ENCODE measurements at places on chromosomes 12 and 14.

DNA sequence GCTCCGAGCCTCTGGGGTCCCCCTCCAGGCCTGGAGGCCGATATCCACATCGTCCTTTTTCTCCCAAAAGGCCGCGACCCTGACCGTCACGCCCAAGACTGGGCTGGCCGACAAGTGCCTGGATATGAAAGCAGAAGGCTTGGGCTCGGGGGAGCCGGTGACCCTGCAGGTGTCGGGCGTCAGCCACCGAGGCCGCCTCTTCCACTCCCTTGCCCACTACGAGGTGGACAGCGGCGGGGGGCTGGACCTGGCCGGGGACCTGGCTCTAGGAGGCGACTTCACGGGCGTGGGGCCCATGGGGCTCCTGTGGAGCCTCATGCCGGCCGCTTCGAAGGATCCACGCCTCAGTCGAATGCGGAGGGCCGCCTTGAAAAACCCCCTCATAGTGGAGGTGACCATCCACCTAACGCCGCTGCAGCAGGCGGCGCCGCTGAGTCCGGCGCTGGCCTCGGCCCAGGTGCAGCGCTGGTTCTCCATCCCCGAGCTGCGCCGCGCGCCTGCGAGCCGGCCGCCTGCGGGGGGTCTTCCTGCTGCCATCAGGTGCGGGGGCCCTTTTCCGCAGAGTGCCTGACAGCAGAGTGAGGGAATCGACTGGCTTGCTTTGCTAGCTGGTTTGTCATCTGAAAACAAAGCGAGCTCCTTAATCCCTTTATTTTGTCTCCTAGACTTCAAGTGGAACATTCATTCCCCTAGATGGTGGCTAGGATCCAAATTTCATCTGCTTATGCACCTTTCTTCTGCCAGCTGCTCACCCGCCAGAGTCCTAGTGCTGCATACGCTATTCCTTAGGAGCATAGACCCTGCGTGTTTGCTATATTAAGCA, 10.6 kb upstream of the DNAL1 start:
- DNase-seq: peak; percentile 74

- DNase-seq: no peak
Observed at GRCh38 chr14:22319526-22320361, 269.3 kb downstream of the DAD1 start.

DNA sequence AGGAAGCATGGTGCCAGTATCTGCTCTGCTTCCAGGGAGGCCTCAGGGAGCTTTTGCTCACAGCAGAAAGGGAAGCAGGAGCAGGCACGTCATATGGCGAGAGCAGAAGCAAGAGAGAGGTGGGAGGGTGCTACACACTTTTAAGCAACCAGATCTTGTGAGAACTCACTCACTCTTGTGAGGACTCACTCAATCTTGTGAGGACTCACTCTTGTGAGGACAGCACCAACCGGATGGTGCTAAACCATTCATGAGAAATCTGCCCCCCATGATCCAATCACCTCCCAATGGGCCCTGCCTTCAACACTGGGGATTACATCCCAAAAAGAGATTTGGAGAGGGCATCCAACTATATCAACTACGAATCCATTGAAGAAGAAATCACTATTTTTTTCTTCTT, 34.3 kb upstream of the LMNTD1 start:
- DNase-seq: no peak

- DNase-seq: no peak
Observed at GRCh38 chr12:64538121-64538520, 72.2 kb upstream of the RASSF3 start.

- no peak for DNase-seq
Observed at GRCh38 chr14:35072226-35072625, 26.2 kb downstream of the FAM177A1 start.

GRCh38 chr12:104354167-104354867, 50.8 kb downstream of the EID3 start:
- DNase-seq: no peak

DNA sequence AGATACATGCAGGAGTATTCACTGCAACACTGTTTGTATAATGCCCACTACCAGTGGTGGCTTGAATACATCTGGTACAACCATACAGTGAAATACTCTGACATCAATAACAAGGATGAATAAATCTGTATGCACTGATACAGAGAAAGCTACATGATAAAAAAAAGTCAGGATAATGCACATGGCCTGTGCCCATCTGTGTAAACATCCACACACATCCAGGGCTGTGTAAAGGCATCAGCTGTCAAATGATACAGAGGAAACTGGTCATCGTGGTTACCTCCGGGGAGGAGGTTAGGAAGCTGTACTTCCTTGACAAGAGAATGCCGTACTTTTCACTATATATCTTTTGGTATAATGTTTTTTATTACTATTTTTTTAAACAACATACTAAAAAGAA, 176.6 kb downstream of the FOXN3 start:
- no peak for DNase-seq

DNA sequence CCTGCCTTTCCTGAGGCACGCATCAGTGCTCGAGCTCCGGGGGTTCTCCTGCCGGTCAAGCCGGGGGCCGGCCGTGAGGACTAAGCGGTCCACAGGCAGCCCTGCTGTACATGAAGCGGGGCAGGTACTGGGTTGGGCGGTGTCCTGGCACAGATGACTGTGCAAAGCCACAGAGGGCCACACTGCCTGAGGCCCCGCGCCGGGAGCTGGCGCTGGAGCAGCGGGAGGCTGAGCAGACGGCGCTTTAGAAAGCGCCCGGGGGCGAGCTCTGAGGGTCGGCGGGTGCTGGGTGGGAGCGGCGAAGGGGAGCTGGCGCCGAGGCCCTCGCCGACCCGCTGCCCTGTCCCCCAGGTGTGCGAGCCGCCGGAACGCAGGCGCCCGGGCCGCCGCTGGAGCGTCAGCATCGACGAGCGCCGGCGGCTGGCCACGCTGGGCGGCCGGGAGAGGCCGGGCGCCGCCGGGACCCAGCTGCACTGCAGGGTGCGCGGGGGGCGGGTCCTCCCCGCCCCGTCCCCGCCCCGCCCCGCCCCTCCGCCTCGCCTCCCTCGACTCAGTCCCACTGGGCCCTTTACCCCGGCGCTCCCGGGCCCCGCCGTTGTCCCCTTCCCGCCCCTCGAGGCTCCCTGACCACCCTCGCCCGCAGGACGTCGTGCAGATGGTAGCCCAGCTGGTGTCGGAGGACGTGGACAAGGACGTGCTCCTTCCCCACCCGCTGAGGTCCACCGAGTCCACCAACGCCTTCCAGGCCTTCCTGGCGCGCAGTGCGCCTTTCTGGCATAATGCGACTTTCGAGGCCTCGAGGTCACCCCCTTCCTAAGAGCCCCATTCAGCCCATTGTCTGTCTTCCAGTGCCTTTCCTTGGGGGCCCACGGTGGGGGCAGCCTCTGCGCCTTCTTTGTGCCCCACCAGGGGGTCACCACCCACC, 8.3 kb upstream of the MTA1 start:
- peak; percentile 77 for DNase-seq

GRCh38 chr12:19191563-19191962, 62.0 kb downstream of the PLEKHA5 start:
- DNase-seq: no peak

DNA sequence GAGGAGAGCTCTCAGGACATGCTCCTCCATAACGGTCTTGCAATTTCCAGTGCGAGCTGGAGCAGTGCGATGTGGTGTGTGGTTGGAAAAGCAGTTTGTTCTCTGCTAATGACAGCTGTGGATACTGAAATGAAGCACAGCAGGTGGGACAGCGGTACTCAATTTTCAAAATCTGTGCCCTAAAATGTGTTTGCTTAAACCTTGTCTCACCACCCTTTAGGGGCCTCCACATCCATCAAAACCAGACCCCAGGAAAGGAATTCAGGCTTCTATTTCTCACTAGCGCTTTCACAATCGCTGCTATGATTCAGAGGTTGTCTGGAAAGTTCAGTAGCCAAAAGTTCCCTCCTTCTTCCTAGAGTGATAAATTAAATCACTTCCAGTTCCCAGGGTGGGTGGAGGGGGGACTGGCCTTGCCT, 440.8 kb downstream of the EGLN3 start:
- no peak for DNase-seq

GRCh38 chr14:59728304-59728703, 142.3 kb downstream of the RTN1 start:
- no peak for DNase-seq

GRCh38 chr14:56821805-56822610, 11.7 kb upstream of the OTX2 start:
- no peak for DNase-seq

DNA sequence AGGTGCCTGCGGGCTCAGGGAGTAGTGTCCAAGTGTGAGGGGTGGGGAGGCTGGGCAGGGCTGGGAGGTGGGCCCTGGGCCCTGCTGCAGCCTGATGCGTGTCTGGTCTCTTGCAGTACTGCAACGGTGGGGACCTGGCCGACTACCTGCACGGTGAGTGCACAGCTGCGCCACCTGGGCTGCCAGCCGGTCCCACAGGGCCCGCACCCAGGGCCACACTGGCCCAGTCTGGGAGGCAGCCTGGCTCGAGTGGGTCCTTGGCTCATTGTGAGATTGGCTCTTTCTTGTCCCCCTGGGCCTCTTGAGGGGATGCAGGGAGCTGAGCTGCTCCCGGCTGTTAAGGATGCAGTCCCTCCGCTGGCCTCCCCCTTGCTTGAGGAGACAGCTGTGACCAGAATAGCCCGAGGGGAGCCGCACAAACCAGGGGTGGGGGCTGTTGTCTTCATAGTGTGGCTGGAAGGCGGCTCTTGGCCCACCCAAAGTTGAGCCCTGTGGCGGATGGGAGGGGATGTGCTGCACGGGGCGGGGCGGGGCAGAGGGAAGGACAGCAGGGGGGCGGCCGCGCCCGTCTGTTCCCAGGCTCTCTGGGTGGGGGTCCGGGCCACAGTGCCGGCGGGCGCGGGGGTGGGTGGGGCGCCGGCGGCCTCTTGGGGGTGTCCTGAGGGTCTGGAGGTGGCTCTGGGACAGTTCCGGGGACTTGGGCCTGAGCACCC, 13.1 kb downstream of the ULK1 start:
- DNase-seq: peak; percentile 49

GRCh38 chr12:32302218-32303173, 96.9 kb upstream of the FGD4 start:
- DNase-seq: peak; percentile 57

- no peak for DNase-seq
Observed at GRCh38 chr12:71456316-71456715, 16.7 kb downstream of the LGR5 start.

DNA sequence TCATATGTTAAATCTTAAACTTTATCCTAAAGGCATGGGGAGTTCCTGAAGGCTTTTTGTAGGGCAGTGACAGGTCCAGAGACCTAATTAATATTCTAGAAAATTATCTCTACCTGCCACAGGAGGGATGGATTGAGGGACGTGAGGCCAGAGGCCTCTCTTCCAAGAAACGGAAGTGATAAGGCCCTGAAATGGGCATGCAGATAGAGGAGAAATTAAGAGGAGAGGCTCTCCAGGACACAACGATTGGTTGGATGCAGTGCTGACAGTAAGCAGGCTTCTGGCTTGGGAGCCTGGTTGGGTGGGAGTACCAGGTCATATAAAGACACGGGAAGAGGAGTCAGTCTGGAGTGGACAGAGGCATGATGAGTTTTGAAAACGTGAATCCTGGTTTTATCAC, 3.1 kb upstream of the BORCS5 start:
- no peak for DNase-seq

GRCh38 chr14:78356391-78356790, 186.2 kb downstream of the NRXN3 start:
- DNase-seq: no peak

GRCh38 chr12:109714141-109714912, 702 bp downstream of the FAM222A start:
- DNase-seq: peak; percentile 79

DNA sequence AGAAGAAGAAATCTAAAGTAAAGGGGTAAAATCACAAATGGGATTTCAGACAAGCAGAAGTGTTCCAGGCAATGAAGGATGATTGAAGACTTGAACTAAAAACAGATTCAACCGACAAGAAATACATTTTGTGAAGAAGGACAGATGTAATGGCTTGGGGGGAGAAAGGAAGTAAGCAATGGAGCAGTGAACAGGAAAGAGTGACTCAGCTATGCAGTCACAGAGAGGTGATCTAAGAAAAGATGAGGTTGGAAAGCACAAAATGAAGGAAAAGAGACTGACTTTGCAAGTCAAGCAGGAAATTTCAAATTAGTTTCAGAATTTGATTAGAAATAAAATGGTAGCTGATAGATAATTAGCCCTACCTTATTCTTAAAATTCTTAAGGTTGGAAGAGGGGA, 66.5 kb downstream of the PUS7L start:
- DNase-seq: no peak

DNA sequence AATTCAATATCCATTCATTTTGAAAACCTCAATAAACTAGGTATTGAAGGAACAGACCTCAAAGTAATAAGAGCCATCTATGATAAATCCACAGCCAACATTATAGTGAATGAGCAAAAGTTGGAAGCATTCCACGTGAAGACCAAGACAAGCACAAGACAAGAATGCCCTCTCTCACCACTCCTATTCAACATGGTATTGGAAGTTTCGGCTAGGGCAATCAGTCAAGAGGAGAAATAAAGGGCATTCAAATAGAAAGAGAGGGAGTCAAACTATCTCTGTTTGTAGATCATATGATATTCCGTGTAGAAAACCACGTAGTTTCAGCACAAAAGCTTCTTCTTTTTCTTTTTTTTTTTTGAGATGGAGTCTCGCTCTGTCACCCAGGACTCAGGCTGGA, 550.3 kb downstream of the FSCB start:
- DNase-seq: no peak

DNA sequence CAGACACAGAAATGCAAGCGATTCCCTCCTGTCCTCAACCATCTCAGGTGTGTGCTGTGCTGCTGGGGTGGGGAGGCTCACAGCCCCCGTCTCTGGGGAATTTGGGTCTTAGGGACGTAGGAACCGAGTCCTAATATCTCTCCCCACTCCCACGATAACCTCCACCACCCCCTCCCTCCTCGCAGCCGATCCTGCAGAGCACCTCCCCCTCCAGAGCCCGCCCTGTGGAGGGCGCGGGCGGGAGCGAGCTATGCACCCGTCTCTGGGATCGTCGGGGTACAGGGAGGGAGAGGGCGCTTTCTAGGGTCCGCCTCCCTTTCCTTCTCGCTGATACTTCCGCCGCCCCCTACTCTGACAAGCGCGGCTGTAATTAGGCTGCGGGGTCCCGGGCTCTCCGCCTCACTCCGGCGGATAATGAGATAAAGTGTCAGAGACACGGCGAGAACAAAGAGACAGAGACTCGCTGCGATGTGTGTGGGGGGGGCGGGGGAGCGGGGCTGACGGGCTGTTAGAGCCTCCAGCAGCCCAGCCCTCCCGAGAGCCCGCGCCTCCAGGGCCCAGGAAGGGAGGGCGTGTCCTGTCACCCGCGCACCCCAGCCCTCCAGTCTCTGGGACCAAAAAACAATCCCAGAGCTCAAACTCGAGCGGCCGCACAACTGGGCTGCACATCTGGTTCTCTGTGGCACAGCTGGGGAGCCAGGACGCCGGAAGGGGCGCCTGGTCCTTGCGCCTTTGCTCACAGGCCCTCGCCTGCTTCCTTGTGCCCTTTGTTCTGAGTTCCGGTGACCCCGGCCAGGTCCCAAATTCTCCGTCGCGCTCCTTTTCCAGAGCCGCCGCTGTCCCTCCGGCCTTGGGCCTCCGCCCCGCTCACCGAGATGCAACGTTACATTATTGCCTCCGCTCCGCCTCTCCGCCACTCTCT, 8.7 kb downstream of the SHMT2 start:
- peak; percentile 68 for DNase-seq

GRCh38 chr12:118537481-118537917, 161.1 kb downstream of the SUDS3 start:
- DNase-seq: peak; percentile 66

GRCh38 chr12:30019366-30020140, 235.8 kb upstream of the TMTC1 start:
- no peak for DNase-seq

GRCh38 chr12:48819986-48820725, 1.9 kb downstream of the CACNB3 start:
- DNase-seq: no peak
